ENCODE measurements at places on chromosomes 2 and 18.

DNA sequence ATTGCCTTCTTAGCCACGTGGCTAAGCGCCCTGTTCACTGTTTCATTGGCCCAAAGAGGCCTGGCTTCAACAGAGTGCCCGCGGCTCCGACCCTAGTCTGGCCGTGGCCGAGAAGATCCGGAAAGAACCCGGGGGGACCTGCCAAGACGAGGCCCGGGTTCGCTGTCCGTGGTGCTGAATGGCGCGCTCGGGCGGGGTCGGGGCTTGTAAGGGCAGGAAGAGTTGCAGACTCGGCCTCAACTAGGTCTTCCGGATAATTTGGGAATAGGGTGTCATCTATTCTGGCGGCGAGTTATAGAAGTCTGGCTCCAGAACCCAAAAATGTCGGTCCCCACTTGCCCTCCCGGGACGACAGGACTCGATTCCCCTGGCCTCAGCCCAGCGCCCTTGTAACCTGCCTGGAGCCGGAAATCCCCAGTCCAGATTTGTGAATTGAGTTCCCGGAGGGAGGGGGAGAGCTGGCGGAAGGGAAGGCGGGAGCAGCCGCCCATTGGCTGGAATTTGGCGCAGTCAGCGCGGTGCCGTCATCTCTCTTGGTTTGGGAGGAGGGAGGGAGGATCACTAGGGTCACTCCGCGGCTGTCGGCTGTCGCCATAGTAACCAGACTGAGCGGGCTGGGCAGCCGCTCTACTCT lies 3.5 kb downstream of the CDK5R2 start:
- peak; percentile 48 for DNase-seq

- no peak for DNase-seq
Measured at GRCh38 chr2:31204783-31205182, 12.5 kb downstream of the CAPN14 start.

DNA sequence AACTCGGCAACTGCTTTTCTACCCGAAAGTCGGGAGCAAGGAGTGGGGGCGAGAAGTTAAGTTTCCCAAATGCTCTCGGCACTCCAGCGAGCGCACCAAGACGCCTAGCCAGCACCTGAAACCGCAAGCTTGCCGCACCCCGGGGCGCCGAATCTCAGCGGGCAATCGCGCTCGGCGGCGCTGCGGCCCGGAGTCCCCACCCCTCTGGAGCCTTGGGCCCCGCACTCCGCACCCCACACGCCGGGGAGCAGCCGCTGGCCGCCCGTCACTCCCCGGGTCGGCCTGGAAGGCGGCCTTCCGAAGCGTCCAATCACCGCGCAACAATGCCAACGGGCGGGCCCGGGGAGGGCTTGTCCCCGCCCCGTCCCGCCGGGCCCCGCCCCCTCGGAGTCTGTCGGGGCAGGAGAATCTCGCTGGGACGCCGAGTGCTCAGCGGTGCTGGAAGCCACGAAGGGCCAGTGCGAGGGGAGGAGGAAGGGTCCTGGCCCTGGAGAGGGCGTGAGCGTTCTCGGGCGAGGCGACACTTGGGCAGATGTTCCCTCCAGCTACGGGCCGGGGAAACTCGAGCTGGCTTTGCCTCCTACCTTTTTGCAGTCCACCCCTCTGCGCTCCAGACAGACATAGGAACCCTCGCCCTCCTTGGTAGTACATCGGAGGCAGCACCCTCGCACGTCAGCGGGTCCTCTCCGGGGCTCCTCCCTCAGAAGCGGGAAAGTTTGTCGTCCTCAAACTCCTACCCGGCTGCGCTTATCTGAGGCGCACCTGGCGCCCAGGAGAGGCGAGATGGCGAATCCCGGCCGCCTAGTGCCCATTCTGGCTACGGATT lies 1.1 kb upstream of the ZBTB7C start:
- DNase-seq = peak; percentile 61

DNA sequence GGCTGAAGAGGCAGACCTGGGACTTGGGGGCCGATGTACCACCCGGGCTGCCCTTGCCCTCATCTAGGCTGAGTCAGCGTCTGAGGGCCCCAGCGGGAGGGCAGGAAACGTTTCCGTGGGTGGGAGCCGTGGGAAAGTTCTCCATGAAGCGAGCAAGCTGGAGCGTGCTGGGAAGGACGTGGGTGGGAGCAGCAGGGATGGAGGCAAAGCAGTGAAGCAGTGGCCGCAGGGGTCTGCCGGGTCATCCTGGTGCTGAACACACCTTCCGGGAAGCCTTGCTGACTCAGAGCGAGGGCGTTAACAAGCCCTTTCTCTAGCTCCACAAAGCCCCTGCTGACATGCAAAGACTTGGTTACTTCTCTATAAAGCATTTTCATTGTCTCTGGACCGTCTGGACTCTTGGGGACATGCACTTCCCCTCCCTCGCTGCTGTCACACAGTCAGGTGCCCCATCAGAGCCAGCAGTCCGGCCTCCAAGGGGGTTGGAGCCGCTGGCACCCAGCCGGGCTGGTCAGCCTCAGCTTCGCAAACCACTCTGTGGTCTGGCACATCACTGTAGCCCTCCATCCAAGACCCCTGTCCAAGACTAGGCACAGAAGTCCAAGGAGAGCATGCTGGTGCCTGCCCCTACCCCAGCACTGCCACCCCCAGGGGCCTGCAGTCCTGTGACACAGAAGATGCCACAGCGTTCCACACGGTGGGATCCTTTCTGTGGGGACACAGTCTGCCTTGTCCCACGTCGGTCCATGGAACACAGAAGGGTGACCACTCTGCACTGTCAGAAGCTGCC lies 115.1 kb upstream of the GPC1 start:
- DNase-seq = no peak

- no peak for DNase-seq
Measured at GRCh38 chr2:85933753-85934594, 45.2 kb upstream of the ST3GAL5 start.

- no peak for DNase-seq
Measured at GRCh38 chr2:97845818-97846217, 132.4 kb downstream of the ZAP70 start.

DNA sequence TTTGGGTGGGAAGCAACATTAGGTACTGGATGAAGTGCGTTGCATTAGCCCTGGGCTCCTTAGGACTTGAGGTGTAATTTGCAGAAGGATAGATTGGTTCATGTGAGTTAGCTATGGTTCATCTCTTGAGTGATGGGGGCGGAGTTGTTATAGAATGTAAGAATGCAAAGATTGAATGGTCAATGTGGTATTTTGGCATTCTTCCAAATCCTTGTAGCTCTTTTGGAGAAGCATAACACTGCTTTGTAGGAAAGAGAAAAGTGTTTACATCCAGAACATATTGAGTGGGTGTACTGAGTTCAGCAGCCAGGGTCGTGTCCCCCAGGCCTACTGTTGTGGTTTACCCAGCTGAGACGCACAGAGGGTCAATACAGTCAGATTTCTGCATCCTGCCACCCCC lies 173.5 kb downstream of the FMNL2 start:
- DNase-seq = no peak

DNA sequence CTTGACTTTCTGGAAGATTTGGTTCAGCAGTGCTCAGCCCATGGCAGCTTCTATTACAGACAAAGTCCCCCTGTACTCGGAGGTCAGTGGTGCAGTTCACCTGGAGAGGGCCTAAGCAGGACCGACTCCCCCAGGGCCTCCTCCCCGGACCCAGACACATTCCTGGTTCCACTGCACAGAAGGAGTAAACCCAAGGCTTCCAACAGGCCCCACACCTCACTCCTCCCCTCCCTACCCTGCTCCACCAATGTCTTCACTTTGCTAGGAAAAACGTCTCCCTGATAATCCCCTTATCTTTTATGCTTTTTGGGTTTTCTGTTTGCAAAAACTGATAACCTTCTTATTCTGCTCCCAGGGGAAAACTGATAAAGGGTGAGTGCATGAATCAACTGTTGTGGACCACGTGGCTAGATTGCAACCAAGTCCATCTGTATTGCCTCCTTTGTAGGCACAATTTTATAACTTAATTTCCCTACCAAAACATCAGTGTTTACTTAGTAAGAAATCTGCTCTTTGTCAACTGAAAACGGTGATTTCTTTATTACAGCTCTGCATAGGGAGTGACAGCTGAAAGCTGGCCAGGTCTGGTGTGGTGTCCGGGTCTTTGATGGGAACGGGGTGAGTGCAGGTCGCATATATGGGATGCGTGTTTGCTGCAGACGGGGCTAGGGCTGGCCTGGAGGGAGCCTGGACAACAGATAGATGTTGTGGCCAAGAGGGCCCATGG lies 202.5 kb downstream of the GLI2 start:
- no peak for DNase-seq

DNA sequence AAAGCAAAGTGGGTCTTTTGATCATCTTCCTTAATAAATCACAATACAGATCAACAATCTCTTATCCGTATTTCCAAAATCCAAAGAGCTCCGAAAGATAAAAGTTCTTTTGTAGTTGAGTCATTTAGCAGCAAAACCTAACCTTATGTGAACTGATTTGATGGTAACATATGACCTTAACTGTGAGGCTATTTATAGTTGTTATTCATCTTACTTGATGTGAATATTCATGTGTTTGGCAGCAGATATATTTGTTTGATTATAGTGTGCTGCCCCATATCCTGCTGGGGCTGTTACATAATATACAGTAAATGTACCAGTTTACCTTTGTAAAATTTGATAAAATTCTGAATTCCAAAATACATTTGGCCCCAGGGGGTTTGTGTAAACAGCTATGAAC lies 158.5 kb downstream of the MYO3B start:
- DNase-seq = no peak

- DNase-seq = no peak
Measured at GRCh38 chr2:215436705-215437565, 1.1 kb upstream of the FN1 start.

- DNase-seq = no peak
Measured at GRCh38 chr2:46556681-46557289, 77.4 kb downstream of the TMEM247 start.

GRCh38 chr18:63109022-63109421 lies 210.5 kb downstream of the BCL2 start:
- DNase-seq = no peak

All from stimulated activated CD8-positive, alpha-beta memory T cell treated with anti-CD3 and anti-CD28 coated beads, Interleukin-4, amount 100 ng/mL, for 24 hours (primary cell).